Suppressor macrophage treated with lipopolysaccharide for 4 hours (primary cell): ENCODE measurements at places on chromosomes 7 and 10.

DNA sequence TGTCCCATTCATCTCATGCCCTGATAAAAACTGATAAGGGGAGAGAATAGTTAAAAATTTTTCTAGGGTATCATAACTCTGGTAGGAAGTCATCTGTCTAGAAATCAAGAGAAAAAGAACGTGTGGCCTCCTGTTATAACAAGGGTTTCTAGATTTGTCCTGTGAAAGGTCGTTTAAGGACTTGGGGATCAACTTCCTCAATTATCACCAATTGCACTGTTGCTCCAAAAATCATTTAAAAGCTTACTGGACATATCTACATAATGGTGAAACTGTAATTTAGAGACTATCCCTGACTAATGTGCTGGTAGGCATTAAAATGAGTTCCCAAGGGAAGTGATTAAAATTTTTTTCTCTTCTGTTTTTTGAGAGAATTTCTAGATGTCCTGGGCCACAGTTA lies 58.2 kb downstream of the GPR141 start:
- DNase-seq = peak; percentile 35

- DNase-seq = no peak
Measured at GRCh38 chr10:106528702-106529101, 635.8 kb downstream of the SORCS1 start.

DNA sequence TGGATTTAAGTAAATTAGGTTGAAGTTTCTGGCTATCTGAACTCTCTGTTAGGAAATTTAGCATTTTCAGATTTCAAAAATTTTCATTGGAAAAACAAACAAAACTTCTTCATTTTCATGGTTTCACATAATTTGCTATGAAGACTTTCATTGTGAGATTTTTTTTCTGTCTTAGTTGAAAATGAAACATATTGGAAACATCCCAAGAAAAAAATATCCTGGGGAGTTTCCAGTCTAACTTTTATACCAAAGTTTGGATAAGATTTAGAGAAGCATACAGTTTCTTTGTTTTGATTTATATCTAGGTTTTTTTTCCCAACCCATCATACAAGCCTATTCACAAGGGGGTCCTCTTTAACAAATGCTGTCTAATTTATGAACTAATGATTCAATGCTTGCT lies 300.5 kb upstream of the SEMA3A start:
- no peak for DNase-seq

GRCh38 chr10:60810437-60811182 lies 32.3 kb downstream of the CDK1 start:
- DNase-seq = peak; percentile 48

- peak; percentile 17 for DNase-seq
Measured at GRCh38 chr7:96219378-96220130, 102.3 kb downstream of the SLC25A13 start.

GRCh38 chr10:73803680-73804286 lies 7.6 kb downstream of the NDST2 start:
- peak; percentile 68 for DNase-seq

DNA sequence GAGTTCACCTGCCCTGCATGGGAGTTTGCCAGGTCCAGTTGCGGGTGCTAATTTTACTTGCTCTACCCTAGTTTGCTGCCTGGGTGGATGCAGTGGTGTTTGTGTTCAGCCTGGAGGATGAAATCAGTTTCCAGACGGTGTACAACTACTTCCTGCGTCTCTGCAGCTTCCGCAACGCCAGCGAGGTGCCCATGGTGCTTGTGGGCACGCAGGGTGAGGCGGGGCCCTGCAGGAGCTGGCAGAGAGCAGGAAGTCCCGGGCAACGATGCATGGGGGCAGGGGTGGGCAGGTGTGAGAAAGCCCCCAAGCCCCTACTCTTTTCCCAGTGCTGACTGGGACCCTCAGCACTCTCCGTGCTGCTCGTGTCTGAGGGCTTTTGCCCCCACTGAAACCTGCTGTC lies 31.3 kb downstream of the AGAP3 start:
- no peak for DNase-seq

- DNase-seq = no peak
Measured at GRCh38 chr7:2800220-2800930, 43.7 kb downstream of the GNA12 start.
